Esophagus squamous epithelium (tissue), 5 donors: ENCODE measurements at places on chromosomes 16 and 17.

GRCh38 chr17:2634361-2634960 is 41.0 kb downstream of the PAFAH1B1 start:
- DNase-seq: no peak

DNA sequence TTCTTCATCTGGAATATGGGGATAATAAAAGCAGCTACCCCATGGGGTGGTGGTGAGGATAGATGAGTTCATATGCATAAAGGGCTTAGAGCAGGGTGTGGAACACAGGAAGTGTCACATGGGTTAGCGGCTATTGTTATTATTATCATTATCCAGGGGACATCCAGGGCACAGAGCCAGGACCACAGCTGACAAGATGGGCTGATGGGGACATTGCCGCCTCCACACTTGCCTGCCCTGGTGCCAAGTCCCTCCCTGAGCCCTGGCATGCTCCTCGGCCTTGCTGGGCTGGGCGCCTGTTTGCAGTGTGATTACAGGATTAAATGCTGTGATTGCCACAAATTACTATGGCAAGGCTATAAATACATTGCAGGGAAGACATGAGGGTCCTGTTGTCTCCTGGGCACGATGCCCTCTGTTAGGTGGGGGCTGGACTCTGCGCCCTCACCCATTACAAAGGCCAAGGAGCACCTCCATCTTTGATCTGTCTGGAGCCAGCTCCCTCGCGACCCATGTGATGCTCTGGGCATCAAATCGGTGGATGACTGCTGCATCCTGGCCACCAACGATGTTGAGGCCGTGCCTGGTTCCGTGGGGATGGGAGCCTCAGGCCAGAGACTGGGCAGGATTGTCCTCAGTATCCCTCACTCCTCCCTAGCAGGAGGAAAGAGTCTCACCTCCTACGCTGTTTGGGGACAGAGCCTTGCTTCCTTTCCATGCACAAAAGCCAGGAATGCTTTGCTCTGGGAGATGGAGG is 43.2 kb downstream of the PIMREG start:
- DNase-seq: no peak

- no peak for DNase-seq
These were observed 31.5 kb upstream of the B4GALNT2 start for GRCh38 chr17:49101054-49101534.

- no peak for DNase-seq
These were observed 1.2 kb upstream of the YPEL2 start for GRCh38 chr17:59330053-59330942.

- DNase-seq: no peak
These were observed 6.9 kb downstream of the DOK4 start for GRCh38 chr16:57479205-57479975.

DNA sequence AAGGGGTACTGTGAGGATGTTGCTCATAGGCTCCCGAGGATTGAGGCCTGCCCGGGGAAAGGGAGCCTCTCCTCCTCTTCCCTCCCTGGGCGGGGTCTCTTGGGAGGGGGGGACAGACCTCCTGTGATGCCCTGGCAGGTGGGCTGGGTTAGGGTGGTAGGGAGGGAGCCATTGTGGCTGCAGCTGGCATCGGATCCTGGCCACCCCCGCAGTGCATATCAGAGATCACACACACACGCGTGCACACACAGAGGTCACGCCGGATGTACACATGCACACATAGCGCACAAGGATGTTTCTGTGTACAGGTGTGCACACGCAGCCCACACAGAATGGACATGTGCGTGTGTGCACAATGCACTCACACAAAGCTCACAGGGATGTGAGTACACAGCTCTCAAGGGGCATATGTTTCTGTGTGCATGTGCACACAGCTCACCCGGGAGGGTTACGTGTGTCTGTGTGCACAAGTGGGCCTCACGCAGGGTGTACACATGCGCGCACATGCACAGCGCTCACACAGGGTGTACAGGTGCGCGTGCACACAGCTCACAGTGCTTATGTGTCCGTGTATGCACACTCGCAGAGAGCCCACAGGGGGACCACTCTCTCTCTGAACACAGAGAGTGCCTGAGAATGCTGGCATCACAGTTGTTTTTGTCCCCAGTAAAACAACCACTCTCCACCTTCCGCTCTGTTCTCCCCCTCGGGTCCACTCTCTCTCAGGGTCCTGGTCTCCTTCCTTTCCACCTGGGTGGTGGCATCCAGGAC is 2.4 kb downstream of the GJD3 start:
- DNase-seq: no peak

GRCh38 chr16:55209626-55210025 is 114.4 kb upstream of the IRX6 start:
- DNase-seq: no peak

DNA sequence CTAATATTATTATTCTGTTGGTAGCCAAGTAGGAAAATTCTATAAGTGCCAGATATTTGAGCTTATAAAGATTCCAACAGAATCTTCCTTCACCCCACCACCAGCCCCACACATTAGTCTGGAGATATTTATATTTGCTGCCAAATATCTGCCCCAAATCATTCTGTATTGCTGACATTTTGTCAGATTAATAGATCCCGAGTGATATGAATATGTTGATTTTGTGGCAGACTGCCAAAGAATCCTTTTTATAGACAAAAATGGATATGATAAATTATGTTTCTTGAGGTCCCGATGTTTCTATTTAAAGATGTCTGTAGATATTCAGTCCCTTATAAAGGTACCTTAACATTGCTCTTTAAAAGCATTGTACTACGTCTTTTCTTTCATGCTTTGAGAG is 162.2 kb upstream of the KCNJ16 start:
- no peak for DNase-seq

- DNase-seq: no peak
These were observed 91.9 kb upstream of the CBX4 start for GRCh38 chr17:79930877-79931816.

GRCh38 chr16:87006021-87006420 is 311.2 kb downstream of the C16orf95 start:
- no peak for DNase-seq

DNA sequence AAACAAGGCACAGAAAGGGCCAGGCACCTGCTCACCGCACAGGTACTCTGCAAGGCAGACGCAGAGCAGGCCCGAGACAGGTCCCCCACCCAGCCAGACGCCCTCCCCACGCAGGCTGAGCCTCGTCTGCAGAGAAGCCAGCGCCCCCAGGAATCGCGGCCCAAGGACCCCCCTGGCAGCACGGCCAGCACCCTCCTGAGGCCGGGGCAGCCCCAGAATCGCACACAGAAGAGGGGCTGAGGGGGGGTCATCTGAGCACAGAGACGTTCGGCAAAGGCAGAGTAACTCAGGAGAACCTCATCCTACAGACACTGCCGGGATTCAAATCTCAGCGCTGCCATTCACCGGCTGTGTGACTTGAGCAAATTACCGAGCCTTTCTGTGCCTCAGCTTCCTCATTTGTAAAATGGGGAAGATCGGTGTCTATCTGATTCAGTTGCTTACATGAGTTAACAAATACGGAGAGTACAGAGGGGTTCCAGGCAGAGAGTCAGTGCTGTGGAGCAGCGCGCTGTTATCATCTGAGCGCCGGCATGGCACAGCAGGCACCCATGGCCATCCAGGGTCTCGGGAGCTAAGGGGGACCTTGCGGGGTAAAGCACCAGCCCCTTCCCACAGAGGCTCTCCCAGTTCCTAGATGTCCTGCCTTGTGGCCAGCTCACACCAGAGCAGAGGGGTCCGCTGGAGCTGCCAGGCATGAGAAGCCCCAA is 10.4 kb downstream of the EMC6 start:
- DNase-seq: no peak

DNA sequence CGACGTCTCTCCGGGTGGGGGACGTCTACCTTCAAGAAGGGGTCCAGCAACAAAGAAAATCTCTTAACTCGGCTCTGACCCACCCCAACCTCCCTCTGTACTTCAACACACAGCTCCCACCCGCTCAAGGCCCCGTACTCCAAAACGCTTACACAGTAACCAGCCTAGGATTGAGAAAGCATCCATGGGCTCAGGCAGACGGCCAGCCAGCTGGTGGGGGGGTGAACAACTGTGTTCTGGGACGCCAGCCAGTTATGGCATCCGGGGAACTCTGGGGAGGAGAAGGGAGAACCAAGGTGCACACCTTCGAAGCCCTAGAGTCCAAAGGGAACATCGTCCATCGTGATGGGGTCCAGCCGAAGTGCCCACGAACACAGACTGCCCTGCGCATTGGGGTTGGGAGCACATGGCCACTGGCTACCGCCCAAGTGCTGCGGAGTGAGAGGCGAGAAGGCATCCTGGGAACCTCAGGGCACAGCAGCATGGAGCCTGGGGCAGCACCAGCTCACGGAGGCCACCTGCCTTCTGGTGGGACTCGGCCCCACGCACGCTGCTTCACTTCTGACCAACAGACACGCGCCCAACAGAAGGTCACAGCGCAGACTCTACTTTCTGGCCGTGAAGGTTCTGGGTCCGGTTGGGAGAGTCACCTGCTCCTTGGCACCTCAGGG is 14.3 kb downstream of the SLC16A3 start:
- DNase-seq: no peak

GRCh38 chr17:8647956-8648355 is 17.4 kb upstream of the MYH10 start:
- no peak for DNase-seq

- DNase-seq: no peak
These were observed 256.1 kb downstream of the BCAS3 start for GRCh38 chr17:60933739-60934138.

- DNase-seq: no peak
These were observed 25.6 kb downstream of the WIPI1 start for GRCh38 chr17:68431661-68432071.

DNA sequence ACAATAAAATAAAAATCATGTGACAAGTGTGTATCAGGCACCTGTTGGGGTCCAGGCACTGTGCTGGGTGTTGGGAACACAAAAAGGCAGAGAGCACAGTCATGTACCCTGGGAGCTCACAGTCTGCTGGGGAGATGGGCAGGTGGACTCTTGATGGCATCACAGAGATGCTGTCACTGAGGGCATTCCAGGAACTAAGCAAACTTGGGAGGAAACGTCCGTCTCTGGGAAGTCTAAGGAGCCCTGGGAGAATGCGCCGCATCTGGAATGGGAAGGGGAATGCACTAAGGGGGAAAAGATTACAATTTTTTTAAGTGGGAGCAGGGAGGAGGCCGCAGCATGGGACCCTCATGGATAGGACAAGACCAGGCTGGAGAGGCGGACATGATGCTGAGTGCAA is 80.9 kb upstream of the ZNF423 start:
- no peak for DNase-seq

GRCh38 chr17:64306850-64307463 is 43.9 kb upstream of the TEX2 start:
- no peak for DNase-seq

DNA sequence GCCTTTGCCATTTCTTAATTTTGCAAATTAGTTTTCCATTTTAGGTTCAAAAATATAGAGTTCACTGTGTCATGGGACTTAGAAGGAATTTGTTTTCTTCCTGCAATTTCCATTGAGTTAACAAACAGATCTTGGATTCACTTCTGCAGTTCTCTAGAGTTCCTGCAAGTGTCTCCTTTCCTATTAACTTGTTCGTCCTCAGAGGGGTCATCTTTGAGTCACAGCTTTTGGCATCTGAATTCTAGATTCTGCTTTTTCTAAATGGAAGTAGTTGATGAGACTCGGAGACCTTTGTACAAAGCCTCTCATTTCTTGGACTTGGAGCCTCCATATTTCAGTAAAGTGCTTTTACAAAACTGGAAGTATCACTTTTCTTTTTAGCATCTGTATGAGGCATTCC is 323.3 kb downstream of the BCAS3 start:
- no peak for DNase-seq

DNA sequence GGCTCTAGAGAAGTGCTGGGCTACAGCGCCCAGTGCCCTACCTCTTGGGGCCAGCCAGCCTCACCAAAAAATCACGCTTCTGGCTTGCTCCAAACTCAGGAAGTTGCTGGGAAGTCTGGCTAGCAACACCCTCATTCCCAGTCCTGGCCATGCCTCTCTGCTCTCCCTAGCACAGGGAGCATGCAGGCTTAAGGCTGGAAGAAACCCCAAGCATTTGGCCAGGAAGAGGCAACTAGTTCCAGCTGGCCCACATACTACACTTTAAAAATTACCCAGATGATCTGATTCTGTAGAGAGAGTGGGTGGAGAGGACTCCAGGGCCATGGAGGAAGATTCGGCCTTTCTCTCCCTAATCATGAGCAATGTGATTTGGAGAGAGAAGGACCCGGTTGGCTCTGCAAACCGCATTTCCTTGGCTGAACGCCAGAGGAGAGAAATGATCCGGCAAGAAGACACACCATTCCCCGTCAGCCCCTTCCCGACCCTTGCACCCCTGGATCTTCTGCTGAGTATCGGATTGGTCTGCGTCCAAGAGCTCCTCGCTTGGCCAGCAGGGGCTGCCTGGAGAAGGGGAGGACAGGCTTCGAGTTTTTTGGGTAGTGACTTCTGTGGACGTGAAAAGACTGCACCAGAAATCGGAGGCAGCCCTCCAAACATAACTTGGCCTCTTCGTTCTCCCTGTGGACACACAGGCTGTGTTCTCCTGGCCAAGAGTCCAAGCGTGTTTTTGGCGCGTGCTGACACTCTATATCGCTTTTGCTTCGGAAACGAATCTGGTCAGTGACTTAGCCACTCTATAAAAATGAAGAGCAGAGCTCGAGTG is 406.3 kb downstream of the WWOX start:
- DNase-seq: no peak

- no peak for DNase-seq
These were observed 52.7 kb upstream of the ZNF469 start for GRCh38 chr16:88329726-88330700.

DNA sequence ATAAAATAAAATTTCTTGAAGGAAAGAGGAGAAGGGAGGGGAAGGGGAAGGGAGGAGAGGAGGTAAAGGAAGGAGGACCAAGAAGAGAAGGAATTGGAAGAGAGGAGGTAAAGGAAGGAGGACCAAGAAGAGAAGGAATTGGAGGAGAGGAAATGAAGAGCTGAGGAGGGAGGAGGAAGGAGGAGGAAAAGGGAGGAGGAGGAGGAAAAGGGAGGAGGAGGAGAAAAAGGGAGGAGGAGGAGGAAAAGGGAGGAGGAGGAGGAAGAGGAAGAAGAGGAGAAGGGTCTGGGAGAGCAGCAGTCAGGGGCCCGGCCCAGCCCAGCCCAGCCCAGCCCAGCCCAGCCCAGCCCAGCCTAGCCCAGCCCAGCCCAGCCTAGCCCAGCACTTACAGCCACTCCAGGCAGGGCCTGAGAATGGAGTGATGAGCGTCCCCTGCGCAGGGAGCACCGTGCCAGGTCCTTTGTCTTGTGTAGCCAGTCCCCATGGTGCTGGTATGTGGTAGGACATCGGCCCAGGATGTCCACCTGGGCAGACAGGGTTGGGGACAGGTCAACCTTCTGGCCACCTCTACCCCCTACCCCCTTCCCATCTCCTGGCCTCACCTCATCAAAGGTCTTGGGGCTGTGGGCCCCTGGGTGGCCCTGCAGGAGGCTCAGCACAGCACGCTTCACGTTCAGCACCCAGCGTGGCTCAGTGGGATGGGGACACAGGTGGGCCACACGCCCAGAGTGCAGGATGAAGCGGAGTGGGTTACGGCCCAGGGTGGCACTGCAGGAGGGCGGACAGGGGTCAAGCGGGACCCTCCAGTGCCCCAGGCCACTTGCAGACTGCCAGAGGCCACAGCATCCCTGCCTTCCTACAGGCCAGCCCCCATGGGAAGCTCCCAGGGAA is 70.9 kb downstream of the LITAF start:
- no peak for DNase-seq

- DNase-seq: no peak
These were observed 1.7 kb downstream of the MT2A start for GRCh38 chr16:56610017-56610608.
